T47D (cell line): ENCODE measurements at places on chromosomes 7 and 10.

DNA sequence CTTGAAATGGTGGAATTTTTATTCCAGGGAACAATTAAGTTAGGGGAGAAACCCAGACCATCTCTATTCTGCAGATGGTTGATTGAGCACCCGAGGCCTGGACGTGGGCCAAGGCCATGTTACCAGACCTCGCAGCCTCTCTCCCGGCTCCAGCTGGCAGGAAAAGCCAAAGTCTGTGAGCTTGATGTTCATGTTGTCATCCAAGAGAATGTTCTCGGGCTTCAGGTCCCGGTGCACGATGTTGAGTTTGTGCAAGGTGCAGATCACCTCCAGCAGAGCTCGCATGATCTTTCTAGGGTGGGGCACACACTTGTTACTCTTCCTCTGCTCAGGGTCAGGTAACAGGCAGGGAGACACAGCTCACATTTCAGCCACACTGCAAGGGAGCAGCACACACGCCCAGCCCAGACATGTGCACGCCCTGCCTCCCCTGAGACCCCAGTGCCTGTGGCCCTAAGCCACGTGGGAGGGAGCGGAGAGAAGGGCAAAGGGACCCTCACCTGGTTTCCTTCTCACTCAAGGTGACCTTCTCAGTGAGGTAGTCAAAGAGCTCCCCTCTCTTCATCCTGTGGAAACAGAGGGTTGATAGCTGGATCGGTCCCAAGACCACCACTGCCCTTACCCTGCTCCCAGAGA, 9.5 kb downstream of the PHKG1 start:
- DNase-seq: no peak

DNA sequence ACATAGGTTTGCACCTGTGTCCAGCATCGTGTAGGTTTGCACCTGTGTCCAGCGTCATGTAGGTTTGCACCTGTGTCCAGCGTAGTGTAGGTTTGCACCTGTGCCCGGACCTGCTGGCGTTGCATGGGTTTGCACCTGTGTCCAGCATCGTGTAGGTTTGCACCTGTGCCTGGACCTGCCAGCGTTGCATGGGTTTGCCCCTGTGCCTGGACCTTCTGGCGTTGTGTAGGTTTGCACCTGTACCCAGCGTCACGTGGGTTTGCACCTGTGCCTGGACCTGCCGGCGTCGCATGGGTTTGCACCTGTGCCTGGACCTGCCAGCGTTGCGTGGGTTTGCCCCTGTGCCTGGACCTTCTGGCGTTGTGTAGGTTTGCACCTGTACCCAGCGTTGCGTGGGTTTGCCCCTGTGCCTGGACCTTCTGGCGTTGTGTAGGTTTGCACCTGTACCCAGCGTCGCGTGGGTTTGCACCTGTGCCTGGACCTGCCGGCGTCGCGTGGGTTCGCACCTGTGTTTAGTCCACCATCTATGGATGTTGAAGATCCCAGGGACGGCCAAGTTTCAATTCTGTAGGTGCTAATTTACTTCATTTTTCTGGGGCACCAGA, 158.0 kb downstream of the WDR37 start:
- no peak for DNase-seq

DNA sequence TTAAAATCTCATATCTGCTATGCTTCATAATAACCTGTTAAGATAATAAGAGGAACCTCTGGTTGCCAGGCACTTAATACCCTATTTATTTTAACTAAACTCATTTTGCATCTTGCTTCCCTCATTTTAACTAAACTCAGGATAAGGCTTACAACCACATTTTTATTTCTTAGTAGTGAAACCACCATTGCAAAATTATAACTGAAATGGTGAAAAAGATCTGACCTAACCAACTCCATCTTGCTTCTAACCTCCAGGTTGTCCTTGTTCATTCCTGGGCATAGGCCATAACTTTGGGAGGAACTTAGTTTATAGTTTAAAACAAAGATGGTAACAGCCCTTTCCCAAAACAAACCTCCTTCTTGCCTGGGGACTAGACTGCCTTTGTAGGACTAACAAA, 6.0 kb downstream of the FAM3C start:
- DNase-seq: no peak

GRCh38 chr10:48636901-48637300, 32.0 kb upstream of the ARHGAP22 start:
- no peak for DNase-seq

DNA sequence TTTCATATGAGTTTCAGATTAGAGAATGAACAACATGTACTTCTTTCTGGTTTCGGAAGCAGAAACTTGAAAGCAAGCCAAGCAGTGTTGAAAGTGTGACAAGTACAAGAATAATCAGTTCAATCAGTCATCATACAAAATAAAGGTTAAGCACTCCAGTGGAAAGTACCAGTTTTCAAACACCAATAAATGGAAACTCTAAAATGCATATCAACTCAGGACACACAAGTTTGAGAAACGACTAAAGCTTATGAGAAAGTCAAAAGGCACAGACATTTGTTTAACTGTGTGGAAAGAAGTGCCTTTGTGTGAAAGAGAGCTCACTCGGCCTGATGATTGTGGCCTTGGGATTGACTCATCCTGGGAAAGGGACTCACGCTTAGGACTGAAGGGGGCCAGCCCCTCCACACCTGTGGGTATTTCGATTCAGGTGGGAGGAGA, 60.6 kb upstream of the AKR1C1 start:
- DNase-seq: no peak

DNA sequence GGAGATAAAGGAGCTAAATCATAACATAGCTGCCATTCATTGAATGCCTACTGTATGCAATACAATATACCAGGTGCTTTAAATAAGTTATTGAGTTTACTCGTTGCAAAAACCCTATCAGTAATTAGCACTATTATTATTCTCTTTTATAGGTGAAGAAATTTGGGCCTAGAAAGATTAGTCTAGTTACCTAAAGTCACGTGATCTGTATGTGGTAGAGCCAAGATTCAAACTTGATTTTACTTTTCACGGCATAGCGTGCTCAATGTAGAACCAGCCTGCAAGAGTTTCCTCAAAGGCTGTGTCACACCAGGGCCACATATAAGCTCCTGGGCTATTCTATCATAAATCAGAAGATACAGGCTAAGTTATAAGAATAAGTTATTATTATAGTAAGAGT, 439.9 kb downstream of the GFRA1 start:
- DNase-seq: no peak

- DNase-seq: no peak
These were observed 972.5 kb upstream of the CELF2 start for GRCh38 chr10:10044922-10045764.

DNA sequence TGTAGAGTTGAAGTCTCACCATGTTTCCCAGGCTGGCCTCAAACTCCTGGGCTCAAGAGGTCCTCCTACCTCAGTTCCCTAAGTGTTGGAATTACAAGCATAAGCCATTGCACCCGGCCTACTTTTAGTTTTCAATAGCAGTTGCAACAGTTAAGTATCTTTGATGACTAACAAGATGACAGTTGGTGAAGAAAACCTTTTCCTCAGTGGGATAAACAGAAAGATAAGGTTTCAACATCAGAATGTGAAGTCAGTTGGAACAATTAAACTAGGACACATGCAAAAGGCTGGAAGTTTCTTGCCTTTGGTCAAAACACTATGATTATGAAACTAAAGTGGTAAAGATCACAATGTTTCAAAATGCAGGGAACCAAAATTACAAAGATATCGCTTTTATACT, 169.2 kb downstream of the ZNF438 start:
- no peak for DNase-seq

- no peak for DNase-seq
These were observed 11.6 kb downstream of the MLXIPL start for GRCh38 chr7:73612598-73613269.

- no peak for DNase-seq
These were observed 55.1 kb downstream of the FAM53B start for GRCh38 chr10:124688889-124689670.

- no peak for DNase-seq
These were observed 341.0 kb upstream of the ZMIZ1 start for GRCh38 chr10:78727728-78728127.

- DNase-seq: no peak
These were observed 61.2 kb upstream of the INPP5A start for GRCh38 chr10:132476146-132477065.
